Spinal cord (tissue), 10 donors: ENCODE measurements at places on chromosomes 7 and 10. TPM values are rescaled to one million over a fixed set of nuclear protein-coding genes. Genes with fewer than 3 reads are reported as not detected.
A peak's percentile ranks its signal among the peaks of the same experiment; 100 is the strongest.

Gene SPRN
- polyA plus RNA-seq, result 42.5 TPM

- no peak for DNase-seq
These were observed 219.1 kb downstream of the TAX1BP1 start for GRCh38 chr7:27958933-27959548.

Gene STRIP2
- 16.4 TPM for polyA plus RNA-seq

DNA sequence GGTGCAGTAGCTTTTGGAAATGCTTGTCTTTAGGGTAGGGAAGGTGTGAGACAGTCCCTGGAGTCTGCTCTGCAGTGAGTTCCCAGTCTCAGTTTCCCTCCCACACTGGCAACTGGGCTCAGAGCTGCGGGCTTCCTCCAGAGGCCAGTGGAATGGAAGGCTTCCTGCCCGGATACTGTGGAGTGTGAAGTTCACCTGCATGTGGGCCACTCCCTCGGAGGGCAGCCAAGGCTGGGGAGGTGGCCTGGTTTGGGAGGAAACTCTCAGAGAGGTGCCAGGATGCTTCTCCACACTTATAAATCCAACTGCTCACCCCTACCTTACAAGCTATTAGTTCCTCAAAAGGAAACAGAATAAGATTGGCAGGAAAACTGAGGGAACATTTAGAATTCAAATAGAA is 18.1 kb upstream of the UBE2H start:
- no peak for DNase-seq

- peak; percentile 32 for DNase-seq
These were observed 811 bp downstream of the CDK5 start for GRCh38 chr7:151056666-151057505.
